ENCODE measurements at places on chromosomes 7 and 10. TPM values are rescaled to one million over a fixed set of nuclear protein-coding genes. Genes with fewer than 3 reads are reported as not detected.

The CRPPA gene
- total RNA-seq = 1.6 TPM

DNA sequence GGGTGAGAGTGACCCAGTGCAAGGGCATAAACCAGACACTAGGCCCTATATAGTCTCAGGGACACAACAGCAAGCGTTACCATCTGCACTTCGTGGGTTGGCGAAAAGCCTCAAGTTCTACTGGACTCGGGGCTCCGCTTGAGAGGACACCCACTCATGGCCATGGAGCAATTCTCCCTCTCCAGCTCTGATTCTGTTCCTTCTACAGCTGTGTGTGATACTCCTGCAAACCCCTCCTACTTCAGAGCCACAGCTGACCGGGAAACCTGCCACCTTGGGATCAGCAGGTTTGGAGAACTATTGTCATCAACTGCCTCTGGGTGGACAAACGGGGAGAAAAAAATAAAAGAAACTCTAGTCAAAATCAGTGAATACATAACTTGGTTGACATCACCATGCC lies 306.9 kb downstream of the FGFR2 start:
- no peak for DNase-seq

- DNase-seq = peak; percentile 21
Measured at GRCh38 chr7:3277604-3278572, 23.2 kb upstream of the SDK1 start.

DNA sequence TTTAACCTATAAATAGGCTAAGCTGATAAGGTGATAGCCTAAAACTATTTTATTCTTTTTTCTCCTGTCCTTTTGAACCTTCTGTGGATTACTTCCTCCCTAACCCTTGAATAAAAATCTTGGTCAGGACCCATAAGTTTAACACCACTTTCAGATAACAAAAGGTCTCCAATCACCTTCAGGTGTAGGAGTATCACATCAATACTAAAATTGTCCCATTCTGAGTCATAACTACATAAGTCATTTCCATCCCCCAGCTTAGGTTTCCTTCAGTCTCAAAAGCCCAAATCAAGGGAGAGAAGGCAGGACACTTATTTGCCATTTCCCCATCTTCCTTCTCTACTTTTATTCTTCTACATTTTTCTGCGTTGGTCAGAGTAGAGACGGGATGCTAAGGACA lies 56.9 kb upstream of the WNT16 start:
- no peak for DNase-seq

The GRM3 gene
- not detected for total RNA-seq

DNA sequence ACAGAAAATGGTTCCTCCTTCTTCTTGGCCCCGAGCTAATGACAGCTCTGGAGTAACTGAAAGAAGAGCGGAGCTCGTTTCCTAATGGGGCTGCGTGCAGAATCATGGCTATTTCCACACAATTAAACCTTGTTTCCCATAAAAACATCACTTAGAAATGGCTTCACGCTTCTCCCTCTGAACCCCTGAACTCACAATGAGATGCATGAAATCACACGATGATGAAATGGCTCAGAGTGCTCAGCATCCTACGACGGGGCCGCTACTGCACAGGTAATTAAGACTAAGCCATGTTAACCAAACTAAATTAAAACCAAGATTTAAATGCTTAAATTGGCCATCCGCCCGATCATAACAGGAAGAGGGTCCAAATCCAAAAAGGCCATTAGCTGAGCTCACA lies 80.0 kb upstream of the DNAAF5 start:
- DNase-seq = no peak

DNA sequence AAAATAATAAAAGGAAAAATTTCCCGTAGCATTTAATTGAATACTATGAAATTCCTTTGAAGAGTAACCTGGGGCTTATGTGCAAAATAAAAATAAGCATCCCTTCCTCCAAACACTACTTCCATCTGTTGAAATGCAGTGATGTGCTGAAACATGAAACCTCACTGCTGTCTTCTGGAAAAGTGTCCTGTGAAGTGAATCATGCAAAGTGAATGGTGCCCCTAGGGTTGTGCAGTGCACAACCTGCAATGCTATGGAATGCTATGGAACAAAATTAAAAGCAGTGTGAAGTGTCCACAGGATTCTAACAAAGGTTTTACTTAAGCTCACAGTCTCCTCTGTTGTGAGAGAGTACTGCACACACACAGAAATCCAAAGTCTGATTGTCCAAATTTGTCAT lies 480.9 kb downstream of the ETV1 start:
- no peak for DNase-seq

DNA sequence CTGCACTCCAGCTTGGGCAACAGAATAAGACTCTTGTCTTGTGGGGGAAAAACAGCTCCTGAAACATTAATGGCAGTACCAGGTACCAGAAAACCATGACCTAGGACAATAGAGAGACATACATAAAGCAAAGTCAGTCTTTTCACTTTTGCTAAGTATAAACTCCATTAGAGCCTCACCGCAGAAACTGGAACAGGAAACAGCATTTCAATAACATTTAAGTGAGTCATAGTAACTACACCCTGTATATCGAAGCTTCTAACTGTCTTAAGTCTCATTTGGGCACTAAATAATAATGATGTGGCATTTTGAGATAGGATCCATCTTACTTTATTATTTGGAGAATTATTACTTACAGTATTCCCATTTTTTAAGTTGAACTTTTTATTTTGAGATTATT lies 517.8 kb upstream of the CELF2 start:
- peak; percentile 69 for DNase-seq

The PLA2G12B gene
- not detected for total RNA-seq

Data from fibroblast of villous mesenchyme (primary cell).